ENCODE measurements at places on chromosomes 13 and 19.

DNA sequence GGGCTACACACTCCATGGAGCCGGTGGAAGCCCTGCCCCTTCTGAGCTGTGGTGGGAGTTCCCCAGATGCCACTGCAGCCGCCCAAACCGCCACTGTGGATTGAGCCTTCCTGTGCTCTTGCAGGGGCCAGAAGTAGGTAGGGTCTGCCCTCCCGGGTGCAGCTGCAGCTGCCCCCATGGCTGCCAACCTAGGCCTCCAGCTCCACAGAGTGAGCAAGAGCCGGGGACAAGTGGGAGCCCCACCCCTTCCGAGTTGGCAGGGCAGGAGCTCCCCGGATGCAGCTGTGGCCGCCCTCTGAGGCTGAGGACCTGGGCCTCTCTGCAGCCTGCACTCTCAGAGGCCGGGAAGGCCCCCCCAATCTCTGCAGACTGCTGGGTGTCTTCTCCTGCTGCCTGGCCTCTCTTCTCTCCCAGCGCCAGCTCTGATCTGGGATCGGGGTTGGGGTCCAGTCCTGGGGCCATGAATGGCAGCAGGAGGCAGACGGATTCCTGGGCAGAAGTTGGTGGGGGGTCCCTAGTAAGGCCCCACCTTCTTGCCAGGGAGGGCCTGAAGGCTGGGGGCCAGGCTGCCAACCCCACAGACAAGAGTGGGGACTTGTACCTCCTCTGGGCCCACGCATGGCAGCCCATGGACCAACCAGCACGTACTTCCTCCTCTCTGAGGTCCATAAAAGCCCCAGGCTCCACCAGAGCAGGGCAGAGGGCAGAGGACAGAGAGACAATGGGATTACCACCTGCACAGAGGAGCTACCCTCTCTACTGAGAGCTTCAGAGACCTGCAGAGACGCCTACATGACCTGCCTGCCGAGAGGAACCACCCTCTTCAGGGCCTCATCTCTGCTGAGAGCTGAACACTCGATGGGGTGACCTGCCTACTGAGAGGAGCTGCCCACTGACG is 28.9 kb downstream of the AP2S1 start:
- DNase-seq: no peak

DNA sequence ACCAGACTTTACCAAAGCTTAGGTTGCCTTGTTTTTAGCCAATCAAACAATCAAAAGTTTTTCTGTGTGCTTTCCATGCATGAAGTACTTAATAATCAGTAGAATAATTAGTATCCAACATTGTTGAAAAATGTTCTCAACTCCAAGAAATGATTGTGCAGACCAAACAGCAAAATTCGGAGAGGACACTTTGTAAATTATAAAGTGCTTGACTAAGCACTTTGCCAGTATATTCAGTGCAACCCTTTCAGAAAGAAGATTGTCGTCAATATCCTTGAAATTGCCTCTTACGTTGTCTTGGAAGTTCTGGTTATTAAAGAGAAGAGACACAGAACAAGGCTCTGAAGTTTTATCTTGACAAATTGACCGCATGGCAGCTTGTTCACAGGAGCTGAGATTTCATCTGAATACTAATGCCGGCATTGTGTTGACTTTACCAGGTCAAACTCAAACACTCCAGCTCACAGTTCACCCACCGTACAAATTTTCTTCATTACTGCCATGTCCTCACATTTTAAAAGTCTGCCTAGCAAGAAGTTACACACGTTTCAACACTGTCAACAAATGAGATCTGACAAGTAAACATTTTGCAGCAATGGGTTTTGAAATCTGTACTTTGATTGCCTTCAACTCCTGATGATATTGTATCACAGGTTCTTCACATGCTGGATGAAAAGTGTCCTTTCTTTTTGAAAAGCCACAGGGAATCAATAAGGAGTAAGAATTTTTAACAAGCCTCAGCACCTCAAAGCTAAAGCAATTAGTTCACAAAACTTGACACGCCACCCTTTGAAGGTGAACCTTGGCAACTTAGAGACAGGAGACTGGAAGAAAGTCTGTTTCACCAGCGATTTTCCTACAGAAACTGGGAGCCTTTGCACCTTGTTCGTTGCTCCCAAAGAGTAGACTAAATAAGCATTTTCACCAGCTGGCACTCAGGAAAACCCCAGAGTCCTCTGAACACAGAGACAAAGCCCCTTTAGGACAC is 150.9 kb downstream of the RFC3 start:
- DNase-seq: no peak

- no peak for DNase-seq
Observed at GRCh38 chr19:43754253-43754502, 584 bp downstream of the SMG9 start.

DNA sequence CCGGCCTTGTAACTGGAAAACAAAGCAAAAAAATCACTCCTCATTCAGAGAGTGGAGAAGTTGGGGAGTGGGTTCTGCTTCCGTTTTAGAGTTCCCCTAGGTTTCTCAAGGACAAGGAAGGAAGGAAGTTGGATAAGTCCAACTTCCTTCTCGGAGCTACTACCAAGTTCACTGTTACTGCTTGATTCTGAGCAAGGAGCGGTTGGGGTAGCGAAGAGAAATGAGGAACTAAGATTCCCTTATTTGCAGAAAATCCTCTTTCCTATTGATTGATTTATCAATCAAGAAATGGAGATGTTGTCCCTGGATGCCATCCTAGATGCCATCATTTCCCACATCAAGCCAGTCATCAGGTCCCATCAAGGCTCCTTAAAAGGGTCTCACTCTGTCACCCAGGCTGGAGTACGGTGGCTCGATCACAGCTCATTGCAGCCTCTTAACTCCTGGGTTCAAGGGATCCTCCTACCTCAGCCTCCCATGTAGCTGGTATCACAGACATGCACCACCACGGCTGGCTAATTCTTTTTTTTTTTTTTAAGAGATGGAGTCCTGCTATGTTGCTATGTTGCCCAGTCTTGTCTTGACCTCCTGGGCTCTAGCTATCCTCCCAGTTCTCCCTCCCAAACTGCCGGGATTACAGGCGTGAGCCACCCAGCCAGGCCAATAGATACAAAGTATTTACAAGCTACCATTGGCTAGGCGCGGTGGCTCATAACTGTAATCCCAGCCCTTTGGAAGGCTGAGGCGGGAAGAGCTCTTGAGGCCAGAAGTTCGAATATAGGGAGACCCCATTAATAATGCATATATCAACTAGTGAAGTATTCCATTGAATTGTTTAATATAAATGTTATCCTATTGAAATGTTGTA is 809 bp upstream of the B9D2 start:
- DNase-seq: no peak

GRCh38 chr19:43634068-43634467 is 5.6 kb downstream of the CADM4 start:
- no peak for DNase-seq

GRCh38 chr19:47756953-47757608 is 11.7 kb downstream of the NOP53 start:
- no peak for DNase-seq

GRCh38 chr13:39362652-39363381 is 240.2 kb downstream of the LHFPL6 start:
- no peak for DNase-seq

DNA sequence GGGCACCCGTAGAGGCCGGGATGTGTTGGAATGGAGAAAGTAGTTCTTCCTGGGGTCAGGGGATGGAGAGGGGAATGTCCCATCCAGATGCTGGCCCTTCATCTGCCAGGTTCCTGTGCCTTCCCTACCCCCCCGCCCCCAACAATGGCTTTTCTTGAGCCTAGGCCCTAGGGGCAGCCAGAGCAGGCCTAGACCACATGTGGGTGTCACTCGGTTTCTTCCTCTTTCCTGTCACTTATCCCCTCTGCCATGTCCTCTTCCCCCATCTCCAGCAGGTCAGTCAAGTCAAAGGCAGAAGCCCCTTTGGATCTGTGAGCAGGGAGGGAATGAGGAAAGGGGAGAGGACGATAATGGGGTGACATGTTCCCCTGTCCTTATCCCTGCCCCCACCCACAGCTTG is 36.4 kb downstream of the LYL1 start:
- no peak for DNase-seq

DNA sequence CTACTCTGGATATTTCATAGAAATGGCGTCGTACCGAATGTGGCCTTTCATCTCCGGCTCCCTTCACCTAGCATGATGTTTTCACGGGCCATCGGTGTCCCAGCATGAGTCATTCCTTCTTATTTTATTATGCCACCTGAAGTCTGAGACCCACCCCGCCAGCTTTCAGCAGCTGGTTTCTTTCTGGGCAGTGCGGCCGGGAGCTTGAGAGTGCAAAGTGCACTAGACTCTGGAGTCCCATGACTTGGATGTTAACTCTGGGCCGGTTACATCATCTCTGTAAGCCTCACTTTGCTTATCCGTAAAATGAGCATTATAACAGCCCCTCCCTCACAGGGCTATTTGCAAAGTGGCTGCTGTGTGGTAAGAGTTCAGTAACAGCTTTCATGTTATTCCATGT is 5.8 kb upstream of the KMT5C start:
- DNase-seq: no peak

- no peak for DNase-seq
Observed at GRCh38 chr13:20161951-20162300, 1.1 kb upstream of the GJA3 start.

- peak; percentile 73 for DNase-seq
Observed at GRCh38 chr19:40592170-40592569, 9.0 kb upstream of the LTBP4 start.

DNA sequence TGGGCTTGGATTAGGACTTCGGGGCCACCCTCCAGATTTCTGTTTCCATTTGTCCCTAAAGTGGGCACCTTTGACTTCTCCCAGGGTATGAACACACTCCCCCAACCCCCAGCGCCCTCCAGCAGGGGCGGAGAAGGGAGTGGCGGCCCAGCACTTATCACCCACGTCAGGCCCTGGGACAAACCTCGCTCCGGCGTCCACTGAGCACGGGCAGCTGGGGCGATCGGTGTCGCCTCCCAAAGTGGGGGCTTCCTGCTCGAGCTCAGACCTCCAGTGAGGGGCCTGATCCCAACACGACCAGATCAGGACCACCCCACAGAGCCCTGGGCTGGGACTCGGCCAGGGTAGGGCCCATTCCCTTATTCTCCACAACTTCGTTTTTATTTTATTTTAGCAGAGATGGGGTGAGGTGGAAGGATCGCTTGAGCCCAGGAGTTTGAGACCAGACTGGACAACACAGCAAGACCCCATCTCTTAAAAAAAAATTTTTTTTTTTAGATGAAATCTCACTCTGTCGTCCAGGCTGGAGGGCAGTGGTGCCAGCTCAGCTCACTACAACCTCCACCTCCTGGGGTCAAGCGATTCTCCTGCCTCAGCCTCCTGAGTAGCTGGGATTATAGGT is 3.7 kb upstream of the TCF3 start:
- DNase-seq: no peak

- no peak for DNase-seq
Observed at GRCh38 chr13:112322557-112322956, 53.6 kb upstream of the SPACA7 start.

DNA sequence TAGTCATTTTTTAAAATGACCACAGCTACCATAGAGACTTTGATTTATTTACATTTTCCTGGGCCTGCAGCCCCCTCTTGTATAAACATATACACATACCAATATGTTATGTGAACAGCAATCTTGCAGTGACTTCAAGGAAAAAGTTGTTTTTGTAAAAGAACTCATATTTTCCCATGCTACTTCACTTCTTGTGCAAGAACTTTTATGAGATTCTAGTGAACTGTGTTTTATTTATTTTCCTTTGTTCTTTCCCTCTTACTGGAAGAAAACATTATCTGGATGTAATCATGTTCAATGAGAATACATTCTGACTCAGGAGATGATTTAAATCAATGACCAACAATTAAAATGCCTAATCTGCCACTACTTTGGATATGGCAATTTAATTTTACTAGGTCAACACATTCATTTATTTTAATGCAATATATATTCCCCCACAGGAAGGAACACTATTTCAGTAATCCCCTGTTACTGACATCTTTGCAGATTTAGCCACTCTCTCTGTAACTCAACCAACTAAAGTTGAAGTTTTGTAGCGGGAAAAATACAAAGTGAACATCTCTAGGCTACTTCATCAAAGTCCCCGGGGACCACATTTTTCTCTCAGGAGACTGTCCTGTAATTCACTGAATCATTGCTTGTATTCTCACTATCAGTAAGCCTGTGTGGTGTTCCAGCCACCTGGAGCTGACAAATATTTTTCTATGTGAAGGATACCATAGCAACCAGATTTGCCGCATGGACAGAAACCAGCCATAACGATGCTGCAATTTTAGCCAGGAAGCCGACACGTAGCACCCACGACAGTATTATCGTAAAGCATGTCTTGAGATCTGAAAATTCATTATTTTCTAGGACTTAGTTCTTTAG is 90.5 kb downstream of the STARD13 start:
- DNase-seq: peak; percentile 16

DNA sequence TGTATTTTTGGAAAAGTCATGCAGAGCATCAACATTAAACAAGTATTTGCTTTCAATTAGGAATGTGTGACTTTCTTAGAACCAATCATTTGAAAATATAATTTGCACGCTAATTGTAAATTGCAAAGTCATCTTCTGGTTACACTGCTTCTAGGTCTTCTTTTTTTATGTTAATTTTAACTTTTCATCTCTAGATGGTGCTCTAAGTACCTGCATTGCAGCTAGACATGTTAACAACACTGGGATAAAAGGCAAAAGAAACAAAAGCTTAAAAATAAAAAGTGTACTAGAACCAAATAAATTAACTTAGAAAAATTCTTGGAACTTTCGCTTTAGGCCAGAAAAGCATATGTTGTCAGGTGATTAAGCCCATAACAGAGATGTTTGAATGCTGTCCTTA is 2758.2 kb downstream of the PCDH9 start:
- DNase-seq: peak; percentile 27

GRCh38 chr13:106528718-106529414 is 6.6 kb downstream of the EFNB2 start:
- DNase-seq: no peak

DNA sequence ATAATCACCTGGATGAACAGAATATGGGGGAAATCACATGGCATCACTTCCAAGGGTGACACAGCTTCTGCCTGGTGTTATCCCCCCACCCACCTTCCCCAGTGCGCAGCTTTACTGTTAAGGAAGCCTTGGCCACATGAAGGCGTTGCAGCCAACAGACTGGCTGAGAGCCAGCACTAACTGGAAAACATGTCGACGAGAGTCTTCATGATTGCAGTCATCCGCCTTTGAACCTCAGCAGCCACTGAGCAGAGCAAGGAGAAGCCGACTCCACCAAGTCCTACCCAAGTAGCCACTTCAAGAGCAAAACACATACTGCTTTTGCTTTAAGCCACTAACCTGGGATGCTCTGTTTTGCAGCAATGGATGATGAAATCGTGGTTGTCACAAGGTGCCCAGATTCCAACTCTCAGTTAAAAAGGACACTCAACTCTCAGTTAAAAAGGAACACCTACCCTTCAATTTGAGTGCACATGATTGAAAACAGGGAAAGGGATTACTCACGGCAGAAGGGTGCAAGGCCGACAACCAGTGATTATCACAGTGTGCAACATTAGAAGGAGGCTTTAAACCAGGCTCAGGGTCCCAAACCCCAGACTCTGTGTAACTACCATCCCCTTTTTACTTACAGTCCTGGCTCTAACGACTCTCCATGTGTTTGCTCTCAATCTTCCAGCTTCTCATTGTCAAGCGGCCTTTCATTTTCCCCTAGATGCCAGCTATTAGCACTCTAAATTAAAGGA is 149.1 kb downstream of the KLF12 start:
- peak; percentile 4 for DNase-seq
